ENCODE measurements at places on chromosomes 13 and 19.

DNA sequence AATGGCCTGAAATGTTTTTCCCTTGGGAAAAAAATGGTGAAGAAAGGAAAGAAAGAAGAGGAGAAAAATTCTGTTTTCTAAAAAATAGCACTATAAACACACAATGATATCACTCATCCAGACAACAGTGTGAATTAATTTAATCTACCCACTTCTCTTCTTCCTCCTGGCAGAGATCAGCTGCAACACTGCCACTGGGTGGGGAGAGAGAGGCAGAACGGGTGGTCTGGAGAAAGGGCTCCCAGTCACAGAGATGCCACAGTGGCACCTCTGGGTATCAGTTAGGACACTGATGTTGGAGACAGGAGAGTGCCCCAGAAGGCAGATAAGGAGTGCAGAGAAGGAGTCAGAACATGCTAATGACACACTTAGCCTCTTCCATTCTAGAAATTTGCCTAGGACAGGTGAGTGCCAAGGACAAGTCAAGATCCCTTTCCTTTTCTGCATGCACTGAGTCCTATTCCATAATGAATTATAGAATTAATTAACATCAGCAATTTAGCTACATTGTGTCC lies 168.6 kb downstream of the SUCLA2 start:
- DNase-seq = no peak

- DNase-seq = no peak
These were observed 452.2 kb downstream of the FGF14 start for GRCh38 chr13:101949681-101950080.

DNA sequence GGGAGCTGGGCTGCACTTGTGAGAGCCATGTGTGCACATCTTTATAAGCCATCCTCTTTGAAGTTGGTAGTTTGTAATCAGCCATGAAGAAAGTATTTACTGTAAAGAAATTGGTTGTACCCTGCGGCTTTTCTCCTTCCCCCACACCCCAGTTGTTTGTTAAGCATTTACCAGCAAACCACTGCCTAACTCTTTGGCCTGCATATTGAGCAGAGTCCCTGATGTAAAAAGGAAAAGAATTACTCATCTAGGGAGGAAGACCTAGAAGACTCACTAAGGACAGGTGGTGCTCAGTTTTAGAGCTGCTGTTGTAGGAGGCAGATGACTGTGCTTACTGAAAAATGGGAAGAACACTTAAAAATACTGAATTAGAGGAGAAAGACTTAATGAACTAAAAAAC lies 245.3 kb downstream of the PCCA start:
- DNase-seq = no peak

GRCh38 chr13:41775251-41775650 lies 185.7 kb downstream of the VWA8 start:
- no peak for DNase-seq

- DNase-seq = peak; percentile 40
These were observed 16.8 kb upstream of the SEMA6B start for GRCh38 chr19:4576016-4576933.

DNA sequence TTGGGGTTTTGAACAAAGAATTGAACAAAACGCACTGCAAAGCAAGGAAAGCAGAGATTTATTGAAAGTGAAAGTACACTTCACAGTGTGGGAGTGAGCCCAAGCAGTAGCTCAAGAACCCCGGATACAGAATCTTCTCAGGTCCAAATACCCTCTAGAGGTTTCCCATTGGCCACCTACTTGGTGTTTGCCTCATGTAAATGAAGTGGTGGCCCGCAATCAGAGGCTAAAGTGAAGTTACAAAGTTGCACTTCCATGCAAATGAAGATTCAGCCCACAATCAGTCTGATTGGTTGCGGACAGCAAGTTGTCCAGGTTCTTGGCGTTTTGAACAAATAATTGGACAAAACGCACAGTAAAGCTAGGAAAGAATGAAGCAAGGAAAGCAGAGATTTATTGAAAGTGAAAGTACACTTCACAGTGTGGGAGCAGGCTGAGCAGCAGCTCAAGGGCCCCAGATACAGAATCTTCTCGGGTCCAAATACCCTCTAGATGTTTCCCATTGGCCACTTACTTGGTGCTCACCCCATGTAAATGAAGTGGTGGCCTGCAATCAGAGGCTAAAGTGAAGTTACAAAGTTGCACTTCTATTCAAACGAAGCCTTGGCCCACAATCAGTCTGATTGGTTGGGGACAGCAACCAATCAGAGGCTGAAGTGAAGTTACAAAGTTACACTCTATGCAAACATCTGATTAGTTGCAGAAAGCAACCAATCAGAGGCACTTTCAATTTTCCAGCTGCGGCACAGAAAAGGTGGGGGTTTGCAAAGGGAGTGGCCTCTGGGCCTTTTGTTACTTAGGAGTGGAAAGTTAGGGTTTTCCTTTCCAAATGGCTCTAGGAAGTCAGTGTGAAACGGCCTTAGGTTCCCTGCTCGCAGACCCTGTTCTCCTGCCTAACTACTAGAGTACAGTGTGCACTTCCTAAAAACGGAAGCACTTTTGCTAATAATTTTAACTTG lies 4.8 kb upstream of the TM9SF2 start:
- DNase-seq = peak; percentile 35

DNA sequence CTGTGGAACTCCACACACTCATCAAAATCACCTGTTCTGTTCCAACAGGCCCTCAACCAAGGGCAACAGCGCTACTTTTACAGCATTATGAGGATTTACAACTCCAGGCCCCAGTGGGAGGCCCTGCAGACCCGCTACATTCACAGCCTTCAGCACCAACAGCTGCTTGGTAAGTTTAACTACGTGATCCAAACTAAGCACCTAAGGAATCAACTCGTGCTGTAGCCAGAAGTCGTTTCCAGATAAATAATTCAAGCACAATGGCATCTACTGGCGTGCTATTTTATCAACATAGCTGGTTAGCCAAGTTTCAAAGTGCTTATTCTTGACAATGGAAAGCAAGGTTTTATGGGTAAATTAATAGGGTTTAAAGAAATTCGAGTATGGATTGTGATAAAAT lies 5.3 kb downstream of the FAM216B start:
- no peak for DNase-seq

GRCh38 chr13:53188120-53188519 lies 159.5 kb downstream of the OLFM4 start:
- DNase-seq = no peak

DNA sequence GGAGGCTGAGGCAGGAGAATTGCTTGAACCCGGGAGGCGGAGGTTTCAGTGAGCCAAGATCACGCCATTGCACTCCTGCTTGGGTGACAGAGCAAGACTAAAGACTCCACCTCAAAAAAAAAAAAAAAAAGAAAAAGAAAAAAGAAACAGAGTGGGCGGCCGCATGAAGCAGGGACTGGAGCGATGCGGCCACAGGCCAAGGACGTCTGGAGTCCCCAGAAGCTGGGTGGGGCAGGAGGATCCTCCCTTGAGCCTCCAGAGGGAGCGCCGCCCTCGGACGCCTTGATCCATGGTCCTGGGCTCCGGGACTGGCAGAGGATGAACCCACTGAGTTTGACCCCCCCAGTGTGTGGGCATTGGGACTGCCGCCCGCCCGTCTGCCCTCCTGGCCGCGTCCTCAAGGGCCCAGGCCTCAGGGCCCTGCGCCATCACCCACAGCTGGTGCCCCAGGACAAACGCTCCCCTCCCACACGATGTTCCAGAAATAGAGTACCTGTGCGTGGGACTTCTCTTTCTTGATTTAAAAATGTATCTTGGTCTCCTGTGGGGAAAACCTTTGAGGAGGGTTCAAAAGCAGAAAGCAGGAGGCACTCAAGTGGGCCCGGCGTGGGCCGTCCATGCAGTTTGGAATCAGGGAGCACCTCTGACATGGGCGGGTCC lies 15.5 kb downstream of the BTBD2 start:
- no peak for DNase-seq

GRCh38 chr13:23516190-23516589 lies 54.0 kb upstream of the TNFRSF19 start:
- peak; percentile 39 for DNase-seq

GRCh38 chr13:41599619-41600018 lies 142.3 kb downstream of the RGCC start:
- DNase-seq = no peak

DNA sequence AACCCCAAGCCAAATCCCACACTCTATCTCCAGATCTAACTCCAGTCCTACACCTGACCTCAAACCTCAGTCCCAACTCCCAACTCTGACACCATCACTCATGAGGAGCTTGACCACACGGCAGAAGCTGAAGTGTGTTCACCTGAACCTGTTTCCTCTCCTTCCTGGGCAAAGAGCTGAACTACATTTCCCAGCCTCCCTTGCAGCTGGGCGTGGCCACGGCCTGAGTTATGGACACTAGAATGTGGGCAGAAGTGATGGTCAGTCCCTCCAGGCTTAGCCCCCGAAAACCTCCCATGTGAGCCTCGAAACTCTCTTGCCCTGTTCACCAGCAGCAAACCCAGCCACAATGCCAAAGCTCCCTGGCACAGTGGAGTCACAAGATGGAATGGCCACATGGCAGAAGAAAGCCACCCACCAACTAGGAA lies 19.5 kb upstream of the MEIS3 start:
- no peak for DNase-seq

- DNase-seq = no peak
These were observed 799 bp downstream of the NR1H2 start for GRCh38 chr19:50377051-50377461.

GRCh38 chr13:67090856-67091255 lies 139.3 kb downstream of the PCDH9 start:
- DNase-seq = no peak

DNA sequence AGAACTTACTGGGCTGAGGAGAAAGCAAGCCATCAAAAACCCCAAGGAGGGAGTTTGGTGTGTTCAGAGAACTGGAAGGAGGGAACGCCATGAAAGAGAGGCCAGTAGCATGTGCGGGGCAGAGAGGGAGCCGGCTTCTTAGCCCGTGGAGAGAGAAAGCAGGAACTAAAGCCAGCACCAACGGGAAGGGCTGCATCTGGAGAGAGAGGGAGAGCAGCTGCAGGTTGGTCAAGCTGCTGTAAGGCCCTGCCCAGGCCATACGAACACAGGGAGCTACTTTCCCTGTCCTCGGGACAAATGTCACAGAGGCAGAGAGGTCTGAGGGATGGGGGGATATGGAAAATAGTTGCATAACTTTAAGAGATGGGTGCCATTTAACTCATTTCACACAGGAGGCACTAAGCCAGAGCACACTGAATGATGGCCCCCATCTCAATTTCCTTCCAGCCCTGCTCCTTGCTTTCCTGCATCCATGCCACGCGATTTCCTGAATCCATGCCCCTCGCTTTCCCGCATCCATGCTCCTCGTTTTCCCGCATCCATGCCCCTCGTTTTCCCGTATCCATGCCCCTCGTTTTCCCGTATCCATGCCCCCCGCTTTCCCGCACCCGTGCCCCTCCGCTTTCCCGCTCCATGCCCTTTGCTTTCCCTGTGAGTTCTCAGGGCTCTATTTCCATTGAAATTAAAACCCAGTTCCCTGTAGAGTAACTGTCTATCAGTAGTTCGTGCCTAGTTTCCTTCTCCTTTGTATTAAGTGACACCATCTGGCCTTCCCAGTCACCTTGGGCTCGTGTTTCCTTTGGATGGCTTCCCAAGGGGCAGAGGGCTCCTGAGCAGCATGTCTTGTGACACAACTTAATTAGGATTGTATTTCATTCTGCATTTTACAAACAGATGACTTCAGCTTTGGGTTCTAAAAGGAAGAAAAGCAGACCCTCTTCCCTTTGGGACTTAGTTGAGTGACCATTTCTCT lies 31.5 kb upstream of the TPT1 start:
- no peak for DNase-seq

- no peak for DNase-seq
These were observed 9.8 kb upstream of the KCNN4 start for GRCh38 chr19:43790587-43790986.

GRCh38 chr13:101868585-101869469 lies 416.4 kb downstream of the ITGBL1 start:
- DNase-seq = no peak

GRCh38 chr19:54186934-54187381 lies 2.4 kb downstream of the MBOAT7 start:
- DNase-seq = peak; percentile 69

- DNase-seq = peak; percentile 100
These were observed 346.6 kb downstream of the TBC1D4 start for GRCh38 chr13:75135325-75135825.

- DNase-seq = no peak
These were observed 5.7 kb downstream of the XRCC1 start for GRCh38 chr19:43569657-43570056.

DNA sequence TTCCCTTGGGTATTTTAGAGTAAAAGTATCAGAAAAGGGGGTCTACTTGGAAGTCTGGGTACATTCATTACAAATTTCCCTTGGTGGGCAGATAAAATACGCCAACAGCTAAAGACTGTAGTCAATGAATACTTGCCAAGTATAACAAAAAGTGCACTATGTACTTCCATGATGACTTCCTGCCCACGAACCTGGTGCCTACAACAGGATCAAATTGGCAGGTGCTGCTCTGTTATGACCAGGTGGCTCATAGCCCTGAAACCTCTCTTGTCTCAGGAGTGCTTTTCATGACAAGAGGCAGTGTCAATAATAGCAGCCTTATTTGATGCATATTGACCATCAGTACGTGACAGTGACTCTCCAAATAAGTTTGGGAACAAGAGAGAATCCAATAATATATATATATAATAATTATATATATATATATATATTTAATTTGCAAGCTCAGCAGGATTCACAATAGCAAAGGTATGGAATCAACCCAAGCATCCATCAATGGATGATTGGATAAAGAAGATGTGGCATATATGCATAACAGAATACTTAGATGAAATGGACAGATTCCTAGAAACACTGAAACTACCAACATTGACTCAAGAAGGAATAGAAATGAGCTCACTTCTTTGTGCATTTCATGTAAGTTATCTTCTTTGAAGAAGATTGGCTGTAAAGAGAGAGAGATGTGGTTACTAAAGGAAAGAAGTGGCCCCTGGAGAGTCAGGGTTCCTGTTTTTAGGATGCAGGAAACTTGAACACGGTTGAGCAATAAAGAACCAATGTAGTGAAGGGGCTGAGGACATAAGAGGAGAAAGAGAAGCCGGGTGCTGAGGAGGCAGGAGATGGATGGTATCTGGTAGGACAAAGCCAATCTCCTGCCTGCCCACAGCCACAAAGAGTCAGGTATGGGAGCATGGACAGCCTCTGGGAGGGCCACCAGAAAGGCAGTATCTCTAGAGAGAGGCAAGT lies 52.0 kb upstream of the GTF2F2 start:
- no peak for DNase-seq

DNA sequence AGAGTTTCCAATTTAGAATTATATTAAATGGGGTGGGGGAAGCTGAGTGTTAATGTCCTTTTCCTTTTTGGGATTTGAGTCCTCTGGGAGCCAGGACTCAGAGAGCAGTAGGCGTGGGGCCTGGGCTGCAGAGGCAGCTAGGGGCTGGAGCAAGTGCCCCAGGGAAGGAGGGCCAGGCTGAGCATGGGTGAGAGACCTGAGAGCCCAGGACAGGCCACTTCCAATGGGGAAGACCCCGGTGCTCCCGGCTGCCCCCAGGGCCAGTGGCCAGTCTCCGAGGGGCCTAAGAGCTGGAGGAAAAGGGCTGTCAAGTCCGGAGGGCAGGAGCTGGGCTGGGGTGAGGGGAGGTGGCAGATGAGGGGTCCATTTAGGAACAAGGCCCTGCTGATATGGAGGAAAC lies 371.5 kb downstream of the ZNF536 start:
- no peak for DNase-seq

- peak; percentile 23 for DNase-seq
These were observed 536 bp upstream of the AKAP8 start for GRCh38 chr19:15379999-15380647.

GRCh38 chr13:49330546-49330864 lies 82.8 kb downstream of the CDADC1 start:
- no peak for DNase-seq

- DNase-seq = peak; percentile 77
These were observed 133.2 kb downstream of the FRY start for GRCh38 chr13:32164622-32165268.

- DNase-seq = no peak
These were observed 12.6 kb downstream of the NAXD start for GRCh38 chr13:110627761-110628476.

GRCh38 chr13:44715287-44716230 lies 139.4 kb upstream of the TSC22D1 start:
- DNase-seq = peak; percentile 9
